Coronary artery (tissue), 2 donors: ENCODE measurements at places on chromosomes 11 and 22.

GRCh38 chr11:78295991-78296930 is 107.5 kb downstream of the USP35 start:
- DNase-seq, result no peak

GRCh38 chr11:2846470-2846869 is 39.1 kb downstream of the CDKN1C start:
- DNase-seq, result no peak

DNA sequence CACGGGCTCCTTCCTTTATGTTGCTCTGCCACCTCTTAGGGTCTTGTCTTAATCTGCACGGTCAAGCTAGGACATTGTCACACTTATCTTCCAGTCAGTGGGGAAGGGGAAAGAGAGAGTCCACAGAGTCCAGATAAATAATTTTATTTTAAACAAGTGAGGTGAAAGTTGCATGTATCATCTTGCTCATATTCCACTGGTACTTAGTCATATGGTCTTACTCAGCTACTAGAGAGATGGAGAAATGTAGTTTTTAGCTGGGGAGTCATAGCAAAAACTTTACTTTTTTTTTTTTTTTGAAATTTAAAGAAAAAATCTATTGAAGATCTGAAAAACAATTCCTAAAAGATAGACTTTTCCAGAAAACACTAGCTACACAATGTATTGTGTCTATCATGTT is 29.0 kb downstream of the PDE3B start:
- DNase-seq, result no peak

GRCh38 chr11:95318498-95318897 is 87.5 kb upstream of the SESN3 start:
- no peak for DNase-seq

DNA sequence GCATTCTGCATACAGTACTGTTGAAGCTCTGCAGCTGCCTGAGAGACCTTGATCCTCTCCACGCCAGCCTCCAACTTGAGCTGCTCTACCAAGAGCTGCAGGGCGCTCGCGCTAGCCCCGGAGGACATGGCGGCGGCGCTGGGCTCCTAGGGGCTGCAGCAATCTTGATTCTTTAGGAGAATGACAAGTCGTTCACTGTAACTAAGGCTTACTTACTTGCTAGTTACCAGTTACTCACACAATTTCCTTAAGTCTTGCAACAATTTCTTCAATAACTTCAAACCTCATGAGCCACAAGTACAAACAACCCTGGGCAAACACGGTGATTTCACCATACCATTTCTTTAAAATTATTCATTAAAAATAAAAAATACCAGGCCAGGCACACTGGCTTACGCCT is 21.9 kb downstream of the SBF2 start:
- DNase-seq, result no peak

- no peak for DNase-seq
Observed at GRCh38 chr22:30288419-30289140, 725 bp downstream of the CASTOR1 start.

GRCh38 chr11:42170601-42171000 is 711.1 kb upstream of the LRRC4C start:
- DNase-seq, result no peak

GRCh38 chr11:1463056-1463455 is 23.5 kb downstream of the MOB2 start:
- DNase-seq, result no peak

DNA sequence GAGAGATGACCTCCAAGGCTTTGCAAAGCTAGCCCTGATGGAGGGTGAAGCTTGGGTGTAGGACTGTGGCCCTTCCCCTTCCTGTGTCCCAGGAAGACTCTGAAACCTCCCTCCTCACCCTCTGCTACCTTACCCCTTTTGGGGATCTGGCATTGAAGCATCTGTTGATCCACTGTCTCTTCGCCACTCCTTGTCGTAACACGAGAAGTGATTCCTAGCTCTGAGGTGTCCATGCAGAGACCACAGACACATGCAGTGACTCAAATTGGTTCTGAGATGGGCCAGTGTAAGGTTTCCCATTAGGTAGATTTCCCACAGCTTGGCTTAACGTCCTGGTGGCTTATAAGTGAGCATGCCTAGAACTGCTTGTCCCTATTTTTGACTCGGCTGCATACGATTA is 101.4 kb downstream of the ZBTB16 start:
- DNase-seq, result no peak

DNA sequence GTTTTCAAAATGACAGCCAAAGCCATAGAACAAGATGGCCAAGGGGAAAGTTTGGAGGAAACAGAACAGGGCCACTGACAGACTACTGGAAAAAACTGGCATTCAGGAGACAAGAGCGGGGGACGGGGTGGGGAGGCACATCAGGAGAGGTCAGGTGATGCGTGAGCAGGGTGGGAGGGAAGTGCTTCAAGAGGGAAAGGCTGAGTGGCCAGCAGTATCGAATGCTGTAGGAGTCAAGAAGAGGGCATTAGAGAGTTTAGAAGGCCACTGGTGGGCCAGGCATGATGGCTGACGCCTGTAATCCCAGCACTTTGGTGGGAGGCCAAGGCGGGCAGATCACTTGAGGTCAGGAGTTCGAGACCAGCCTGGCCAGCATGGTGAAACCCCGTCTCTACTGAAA is 8.2 kb downstream of the GTPBP1 start:
- no peak for DNase-seq

- DNase-seq, result no peak
Observed at GRCh38 chr11:28132548-28132947, 24.4 kb downstream of the METTL15 start.

DNA sequence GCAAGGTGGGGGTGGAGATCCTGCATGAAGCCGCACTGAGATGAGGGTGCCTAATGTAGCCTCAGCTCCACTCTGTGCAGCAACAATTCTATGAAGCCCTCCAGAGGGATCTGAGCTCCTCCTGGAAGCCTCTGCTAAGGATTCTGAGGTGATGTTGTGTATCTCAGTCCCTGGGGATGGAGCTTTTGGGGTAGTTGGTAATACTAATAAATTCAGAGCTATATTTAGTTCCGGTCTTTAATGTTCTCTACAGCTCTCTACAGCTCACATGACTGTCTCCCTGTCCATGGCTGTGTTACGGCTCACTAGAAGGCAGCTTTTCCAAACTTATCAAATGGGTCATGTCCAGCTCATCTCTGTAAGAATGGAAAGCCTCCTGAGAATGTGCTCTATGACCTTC is 93.4 kb downstream of the ISX start:
- no peak for DNase-seq

GRCh38 chr22:50630376-50630775 is 2.4 kb upstream of the ARSA start:
- DNase-seq, result no peak

DNA sequence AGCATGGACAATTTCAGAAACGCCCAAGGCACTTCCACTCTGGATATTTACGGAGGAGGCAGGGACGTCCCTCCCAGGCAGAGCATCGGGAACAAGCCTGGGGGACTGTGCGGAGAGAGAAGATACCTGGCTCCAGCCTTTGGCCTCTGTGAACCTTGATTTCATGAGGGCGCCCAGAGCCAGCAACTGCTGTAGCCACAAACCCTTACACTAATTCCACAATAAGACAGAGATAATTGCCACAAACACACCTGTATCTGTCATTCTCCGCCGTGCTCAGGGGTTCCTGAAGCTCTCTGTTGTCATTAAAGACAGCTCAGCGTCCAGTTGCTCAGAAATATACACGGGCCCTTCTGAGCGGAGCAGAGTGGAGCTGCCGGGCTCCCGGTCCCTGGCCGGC is 1292.1 kb downstream of the TBC1D22A start:
- DNase-seq, result peak; percentile 19

DNA sequence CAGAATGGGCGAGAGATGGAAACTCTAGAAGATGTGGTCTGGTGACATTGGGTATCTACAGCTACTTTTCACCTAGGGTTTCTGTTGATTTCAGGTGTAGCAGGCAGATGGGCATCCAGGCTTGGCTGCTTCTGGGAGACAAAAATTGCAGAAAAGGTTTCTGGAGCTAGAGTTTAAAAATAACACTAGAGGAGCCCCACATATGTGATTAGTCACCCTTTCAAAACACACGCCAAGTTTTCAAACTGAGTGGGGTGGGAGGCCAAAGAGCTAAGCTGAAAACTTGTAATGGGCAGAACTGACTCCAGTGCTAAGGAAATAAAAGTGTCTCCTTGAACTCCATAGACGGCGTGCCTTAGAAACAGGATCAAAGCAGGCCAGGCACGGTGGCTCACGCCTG is 80.8 kb downstream of the GRK3 start:
- no peak for DNase-seq

DNA sequence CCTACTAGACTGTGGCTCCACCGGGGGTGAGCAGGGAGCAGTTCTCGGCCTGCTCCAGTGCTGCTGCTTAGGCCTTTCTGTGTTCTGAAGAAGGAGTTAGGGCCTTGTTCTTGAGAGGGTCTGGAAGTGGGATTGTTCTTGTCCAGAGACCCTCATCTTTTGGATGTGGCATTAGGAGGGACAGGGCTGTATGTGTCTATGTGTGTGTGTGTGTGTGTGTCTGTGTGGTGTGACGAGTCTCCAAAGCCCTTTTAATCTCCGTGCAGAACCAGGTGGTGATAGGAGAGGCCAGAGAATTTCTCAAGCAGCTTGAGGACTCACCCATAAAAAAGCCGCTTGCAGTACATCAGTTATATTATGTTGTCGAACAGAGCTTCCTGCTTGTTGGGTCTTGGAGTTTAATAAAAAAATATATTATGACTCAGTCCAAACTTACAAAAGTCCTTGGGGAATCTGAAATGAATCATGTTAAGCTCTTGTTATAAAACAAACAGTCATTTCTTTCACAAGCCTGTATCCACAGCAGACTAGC is 196.5 kb downstream of the TENM4 start:
- DNase-seq, result peak; percentile 61

DNA sequence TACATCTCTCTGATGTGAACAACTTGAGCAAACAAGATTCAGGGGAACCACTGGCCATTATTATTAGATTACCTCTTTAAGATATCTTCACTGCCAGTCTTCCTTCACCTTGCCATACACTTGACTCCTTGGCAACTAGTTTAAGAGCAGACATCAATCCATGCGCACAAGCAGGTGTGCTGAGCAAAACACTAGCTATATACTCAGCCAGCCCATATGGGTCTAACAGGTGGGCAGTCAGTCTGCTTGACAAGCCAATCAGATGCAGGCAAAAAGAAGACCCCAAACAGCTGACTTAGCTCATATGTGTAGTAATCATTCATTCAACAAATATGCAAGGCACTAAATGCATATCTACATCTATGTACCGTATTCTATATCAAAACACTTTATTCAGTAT is 101.2 kb downstream of the SIK3 start:
- DNase-seq, result no peak

GRCh38 chr11:126084608-126084912 is 21.9 kb upstream of the CDON start:
- no peak for DNase-seq

- DNase-seq, result no peak
Observed at GRCh38 chr22:20542055-20542454, 34.6 kb downstream of the MED15 start.

GRCh38 chr22:46450931-46451561 is 86.4 kb downstream of the CELSR1 start:
- no peak for DNase-seq

DNA sequence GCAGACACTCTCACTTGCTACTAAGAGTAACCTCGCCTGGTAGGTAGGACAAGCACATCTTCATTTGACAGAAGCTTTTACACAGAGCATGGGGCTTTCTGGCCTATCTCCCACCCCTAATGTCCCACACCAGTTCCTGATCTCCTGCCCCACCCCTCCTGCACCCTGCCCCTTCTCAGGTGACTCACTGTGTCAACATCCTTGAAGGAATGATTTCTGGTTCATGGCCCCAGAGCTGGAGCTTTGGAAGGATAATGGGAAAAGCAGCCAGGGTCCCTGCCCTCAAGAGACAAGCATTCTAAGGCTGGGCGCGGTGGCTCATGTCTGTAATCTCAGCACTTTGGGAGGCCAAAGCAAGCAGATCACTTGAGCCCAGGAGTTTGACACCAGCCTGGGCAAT is 47.2 kb downstream of the LRFN4 start:
- DNase-seq, result no peak

DNA sequence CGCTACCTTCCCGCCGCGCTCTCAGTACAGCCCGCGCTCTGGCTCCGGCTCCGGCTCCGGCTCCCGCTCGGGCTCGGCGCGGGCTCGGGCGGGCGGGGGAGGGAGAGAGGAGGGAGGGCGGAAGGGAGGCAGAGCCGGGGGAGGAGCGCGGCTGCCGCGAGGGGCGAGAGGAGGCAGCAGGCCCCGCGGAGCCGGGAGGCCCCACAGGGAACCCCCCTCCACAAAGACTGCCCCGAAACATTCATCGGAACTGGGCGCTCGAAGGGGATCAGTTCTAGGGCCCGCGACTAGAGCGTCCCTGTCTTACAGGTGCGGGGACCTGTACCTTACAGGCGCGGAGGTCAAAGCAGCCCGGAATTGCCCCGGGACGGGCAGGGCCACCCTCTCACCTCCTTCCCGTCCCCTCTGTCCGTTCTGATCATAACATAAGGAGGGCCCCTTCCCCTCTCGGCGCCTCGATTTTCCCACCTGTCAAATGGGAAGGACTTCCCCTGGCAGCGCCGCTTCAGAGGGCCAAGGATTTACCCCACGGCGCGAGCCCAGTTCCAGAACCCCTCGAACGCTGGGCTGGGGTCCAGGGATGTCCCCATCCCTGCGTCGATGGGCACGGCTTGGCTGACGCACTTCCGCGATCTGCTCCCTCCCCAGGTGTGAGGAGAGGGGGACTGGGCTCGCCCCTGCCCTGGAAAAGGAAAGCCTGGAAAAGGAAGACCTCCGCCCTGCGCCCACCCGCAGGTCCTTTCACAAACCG is at the start of gene SHISA8:
TSS of gene SHISA8 (minus strand) at position 40 of the 751 bp plus-strand sequence. CDS start 407 bp downstream, outside the sequence.
- no peak for DNase-seq

- peak; percentile 77 for DNase-seq
Observed at GRCh38 chr22:11066458-11067285, 4461.3 kb upstream of the OR11H1 start.

- DNase-seq, result no peak
Observed at GRCh38 chr11:103537904-103538502, 428.8 kb downstream of the DYNC2H1 start.

DNA sequence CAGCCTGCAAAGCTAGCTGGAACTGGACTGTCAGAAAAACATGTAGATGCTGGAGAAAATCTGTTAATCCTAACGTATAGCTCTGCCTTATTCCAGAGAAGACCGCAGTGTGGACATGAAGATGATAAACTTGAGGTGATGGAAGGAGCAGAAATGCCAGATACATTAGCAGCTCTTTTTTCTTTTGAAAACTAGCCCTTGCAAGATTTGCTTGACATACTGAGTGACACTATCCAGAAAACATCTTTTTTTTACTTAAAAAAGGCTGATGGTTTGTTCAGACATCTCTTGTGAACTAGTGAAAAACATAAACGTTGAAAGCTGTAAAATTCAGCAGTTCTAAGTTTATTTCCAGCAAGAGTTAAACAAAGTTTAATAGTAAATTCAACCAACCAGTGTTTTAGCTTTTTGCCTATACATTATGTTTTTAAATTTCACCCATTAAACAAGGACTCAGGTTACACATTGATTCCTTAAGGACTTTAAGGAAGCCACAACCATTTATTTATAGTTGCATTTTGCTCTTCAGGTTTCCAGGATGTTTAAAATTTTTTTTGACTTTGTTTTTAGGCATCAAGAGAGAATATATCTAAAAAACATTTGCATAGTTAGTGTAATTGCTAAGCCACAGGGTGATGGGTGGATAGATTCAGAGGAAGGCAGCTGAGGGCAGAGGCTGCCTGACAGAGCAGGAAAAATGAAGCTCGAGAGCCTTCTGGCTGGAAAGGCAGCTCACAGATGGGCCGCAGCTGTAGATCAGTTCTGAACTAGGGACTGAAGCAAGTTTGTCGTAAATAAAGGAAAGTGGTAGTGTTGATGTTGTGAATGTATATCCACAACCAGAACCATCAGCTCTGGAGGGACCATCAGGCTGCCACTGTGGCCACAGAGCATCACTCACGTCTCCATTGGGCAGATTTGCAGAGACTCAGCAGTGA is 9.5 kb downstream of the SNAP29 start:
- DNase-seq, result no peak
